ENCODE measurements at places on chromosomes 16 and 17.

DNA sequence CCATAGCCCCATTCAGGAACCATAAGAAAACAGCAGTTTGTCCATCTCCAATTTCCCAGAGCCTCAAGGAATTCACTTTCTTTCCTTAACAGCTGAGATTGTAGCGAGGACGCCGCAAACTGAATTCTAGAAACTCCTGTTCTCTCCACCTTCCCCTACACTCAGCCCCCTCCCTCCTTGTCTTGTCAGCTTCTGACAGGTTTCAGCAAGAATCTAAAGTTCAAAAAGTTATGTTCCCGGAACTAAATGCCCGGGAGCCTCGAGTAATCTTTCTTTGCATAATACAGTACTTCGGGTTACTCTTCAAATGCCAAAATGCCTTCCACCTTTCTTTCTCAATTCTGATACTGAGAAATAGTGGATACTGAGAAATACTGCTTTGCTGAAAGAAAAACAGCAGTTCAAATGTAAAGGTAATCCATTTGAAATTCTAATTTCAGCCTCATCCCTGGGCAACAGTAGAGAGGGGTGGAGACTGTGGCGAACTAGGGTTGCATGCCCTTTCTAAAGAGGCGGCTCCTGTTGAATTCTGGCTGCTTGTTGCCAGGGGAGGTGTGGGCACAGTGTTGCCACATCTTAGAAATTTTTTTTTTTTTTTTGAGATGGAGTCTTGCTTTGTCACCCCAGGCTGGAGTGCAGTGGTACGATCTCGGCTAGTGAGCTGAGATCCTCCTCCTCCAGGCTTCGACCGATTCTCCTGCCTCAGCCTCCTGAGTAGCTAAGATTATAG, 63.5 kb upstream of the USP7 start:
- no peak for DNase-seq

GRCh38 chr16:81378049-81378448, 63.3 kb downstream of the GAN start:
- DNase-seq = no peak

DNA sequence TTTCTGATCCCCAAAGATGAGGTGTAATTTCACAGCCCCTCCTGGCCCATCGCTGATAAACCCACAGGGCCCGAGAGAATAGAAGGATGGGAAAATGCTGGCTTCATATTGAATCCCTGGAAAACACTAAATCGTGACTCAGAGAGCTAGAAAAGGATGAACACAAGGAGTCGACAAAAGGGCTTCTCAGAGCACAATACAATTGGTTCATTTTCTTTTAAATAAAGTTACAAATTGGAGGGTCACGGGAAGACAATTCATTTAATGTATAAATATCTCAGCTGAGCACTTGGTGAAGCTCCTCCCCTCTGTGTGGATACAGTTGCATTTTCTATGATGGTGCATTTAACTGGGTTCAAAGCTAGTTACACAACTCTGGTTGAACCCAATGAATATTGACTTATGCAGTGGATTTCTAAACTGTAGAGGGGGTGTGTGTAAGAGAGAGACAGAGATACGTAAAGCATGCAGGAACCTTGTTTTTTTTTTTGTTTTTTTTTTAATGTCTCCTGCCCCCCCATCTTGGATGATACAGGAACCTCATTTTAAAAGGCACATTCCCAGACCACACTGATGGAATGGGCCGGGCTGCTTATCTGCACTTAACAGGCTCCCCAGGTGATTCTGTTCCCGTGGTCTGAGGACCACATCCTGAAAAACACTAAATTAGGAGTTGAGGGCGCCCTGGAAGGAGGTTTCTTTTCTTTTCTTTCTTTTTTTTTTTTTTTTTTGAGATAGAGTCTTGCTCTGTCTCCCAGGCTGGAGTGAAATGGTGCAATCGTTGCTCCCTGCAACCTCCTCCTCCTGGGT, 14.1 kb downstream of the TTYH2 start:
- DNase-seq = no peak

- no peak for DNase-seq
These were observed 76.7 kb upstream of the MED9 start for GRCh38 chr17:17400070-17400469.

- peak; percentile 37 for DNase-seq
These were observed 19.8 kb downstream of the TMEM94 start for GRCh38 chr17:75476271-75476671.

DNA sequence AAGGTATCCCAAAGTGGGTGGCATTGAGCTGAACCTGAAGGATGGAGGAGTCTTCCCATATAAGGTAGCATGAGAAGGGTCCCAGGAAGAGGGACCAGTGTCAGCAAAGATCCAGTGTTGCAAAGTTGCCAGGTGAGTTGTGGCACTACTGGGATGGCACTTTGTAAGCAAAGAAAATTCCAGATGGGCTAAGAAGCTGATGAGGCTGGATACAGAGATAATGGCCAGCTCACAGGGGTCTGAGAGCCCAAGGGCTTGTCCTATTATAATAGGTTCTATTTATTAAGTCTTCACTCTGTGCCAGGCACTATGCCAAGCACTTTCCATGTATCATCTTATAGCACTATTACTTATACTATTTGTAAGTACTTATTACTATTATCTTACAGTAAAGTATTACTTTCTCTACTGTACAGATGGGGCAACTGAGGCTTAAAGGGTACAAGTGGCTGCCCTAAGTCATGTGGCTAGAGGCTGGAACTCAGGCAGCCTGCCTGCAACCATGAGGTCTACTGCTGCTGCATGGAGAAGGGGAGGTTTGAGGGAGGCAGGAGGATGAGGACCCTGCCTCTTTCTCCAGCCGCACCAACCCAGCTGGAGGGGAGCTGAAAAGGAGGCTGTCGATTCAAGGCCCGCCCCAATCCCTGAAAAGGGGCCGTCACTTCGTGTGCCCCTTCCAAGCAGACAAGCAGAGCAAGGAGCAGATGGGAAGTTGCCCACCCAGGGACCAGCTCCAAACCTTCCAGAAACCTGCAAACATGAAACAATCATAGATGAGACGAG, 86.5 kb downstream of the C16orf78 start:
- no peak for DNase-seq

DNA sequence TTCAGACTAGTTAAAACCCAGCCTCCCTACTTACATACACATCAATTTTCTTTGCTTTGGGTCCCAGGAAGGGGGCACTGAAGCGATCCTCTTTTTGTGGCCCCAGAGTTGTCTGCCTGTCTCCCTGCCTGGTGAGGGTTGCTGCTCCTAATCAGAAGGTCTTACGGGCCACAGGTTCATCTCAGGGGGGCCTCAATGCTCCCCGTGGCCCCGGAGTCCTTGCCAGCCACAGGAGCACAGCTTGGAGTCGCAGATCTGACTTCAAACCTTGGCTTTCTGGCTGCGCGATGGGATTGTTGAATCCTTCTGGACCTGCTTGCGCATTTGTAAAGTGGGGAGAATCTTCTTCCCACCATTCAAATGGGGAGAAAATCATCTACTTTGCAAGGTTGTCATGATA, 44.8 kb upstream of the MYH10 start:
- no peak for DNase-seq

- no peak for DNase-seq
These were observed 162.6 kb downstream of the SALL1 start for GRCh38 chr16:50988441-50988840.

DNA sequence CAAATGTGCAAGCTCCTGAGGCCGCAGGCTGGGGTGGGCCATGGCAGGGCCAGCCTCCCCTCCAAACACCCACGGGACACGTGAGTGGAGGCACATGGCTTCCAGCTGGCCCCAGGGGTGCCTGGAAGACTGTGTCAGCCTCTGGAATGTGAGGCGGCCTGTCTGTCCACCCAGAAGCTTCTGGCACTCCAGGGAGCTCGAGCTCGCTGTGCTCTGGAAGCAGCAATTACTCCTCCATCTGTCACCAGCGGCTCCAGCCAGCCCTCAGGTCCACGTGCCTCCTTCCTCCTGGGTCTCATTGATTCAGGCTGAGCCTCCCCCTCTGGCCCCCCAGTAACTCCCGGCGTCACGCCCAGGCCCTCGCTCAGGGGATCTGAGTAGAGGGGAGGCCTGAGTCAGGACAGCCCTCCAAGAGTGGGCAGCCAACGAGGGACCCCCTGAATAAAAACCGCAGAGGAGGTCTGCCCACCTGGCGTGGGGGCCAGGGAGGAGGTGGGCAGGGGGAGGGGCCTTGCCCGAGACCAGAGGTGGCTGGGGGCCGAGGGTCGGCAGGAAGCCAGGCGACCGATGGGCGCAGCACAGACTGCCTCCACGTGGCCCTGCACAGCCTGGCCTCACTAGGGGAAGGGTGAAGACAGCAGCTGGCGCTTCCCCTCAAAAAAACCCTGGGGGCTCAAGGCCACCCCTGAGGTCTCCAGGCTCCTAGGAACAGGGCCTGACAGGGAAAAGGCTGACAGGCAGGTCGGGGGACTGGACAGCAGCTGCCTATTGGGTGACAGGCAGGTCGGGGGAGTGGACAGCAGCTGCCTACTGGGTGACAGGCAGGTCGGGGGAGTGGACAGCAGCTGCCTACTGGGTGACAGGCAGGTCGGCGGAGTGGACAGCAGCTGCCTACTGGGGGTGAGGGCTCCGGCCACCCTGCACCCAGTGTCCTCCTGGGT, 11.9 kb downstream of the PIEZO1 start:
- peak; percentile 96 for DNase-seq

DNA sequence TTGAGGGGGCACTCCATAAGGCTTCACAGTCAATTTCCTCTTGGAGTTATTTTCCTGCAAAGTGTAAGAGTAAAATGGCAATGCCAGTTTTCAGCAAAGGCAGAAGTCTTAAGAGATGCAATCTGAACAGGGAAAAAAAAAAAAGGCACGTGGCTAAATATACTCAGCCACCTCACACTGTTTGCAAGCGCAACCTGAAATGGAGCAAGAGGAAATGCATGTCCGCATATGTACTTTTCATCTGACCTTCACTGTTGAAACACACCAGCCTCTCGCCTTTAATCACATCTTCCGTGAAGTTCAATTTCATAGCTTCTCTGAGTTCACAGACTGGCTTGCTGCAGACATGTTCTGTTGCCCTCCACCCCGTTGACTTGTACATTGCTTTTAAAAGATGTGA, 101.4 kb downstream of the KATNIP start:
- no peak for DNase-seq

GRCh38 chr17:51185763-51186332, 19.6 kb downstream of the NME2 start:
- DNase-seq = no peak

GRCh38 chr16:54677308-54677950, 253.2 kb upstream of the IRX5 start:
- no peak for DNase-seq

GRCh38 chr17:66533572-66533971, 231.2 kb downstream of the PRKCA start:
- DNase-seq = peak; percentile 80

DNA sequence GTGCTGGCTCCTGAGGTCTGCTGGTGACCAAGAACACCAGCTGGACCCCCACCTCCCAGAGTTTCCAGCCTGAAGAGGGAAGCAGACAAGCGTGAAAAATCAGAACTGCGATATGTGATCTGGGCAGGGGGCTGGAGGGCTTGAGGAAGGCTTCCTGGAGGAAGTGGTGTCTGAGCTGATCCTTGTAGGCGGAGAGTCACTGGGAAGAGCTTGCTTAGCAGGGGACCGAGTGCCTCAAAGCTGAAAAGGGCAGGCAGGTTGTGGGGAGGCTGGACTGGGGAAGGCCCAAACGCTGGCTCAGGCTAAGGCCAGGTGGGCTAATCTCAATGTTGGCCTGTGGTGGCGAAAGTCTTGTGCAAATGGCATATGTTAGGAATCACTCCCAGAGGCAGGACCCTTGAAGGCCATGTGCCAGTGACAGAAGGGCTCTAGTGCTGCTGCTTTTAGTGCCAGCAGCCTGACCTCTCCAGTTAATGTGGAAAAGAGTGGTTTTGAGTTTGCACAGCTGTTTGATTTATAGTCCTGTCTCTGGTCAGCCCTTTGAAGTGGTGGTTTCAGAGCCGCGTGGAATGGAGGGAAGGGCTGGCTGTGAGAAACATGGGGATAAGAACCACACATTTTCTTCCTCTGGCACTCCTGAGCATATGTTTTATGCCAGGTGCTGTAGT, 85.3 kb upstream of the LGALS9 start:
- peak; percentile 67 for DNase-seq

- DNase-seq = no peak
These were observed 688 bp downstream of the ADAP2 start for GRCh38 chr17:30922235-30923030.

DNA sequence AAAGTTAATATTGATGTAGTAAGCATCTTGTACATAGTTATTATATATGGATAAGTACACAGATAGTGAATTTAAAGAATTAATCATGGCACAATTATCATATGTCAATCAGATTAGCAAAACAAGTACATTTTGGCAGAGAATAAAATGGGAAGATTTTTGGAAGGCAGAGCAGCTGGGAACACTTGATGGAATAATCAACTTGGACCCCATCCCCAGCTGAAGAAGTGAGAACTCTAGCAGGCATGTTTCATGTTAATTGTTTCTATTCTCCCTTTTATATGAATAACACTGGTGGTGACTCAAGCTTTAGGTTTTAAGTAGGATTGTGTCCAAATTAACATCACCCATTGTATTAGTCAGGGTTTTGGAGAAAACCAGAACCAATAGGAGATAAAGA, 198.7 kb downstream of the KCNJ2 start:
- peak; percentile 6 for DNase-seq
